Hepatocyte (in vitro differentiated cells): ENCODE measurements at places on chromosomes 16 and 17. TPM values are rescaled to one million over a fixed set of nuclear protein-coding genes. Genes with fewer than 3 reads are reported as not detected.

GRCh38 chr16:49809062-49809461 lies 46.9 kb downstream of the ZNF423 start:
- DNase-seq = no peak

Gene MAP3K14
- 2.3 and 3.0 TPM in 2 replicates for total RNA-seq

Gene CCL13
- 0.32 TPM in 1 of 2 replicates, not detected in the other for total RNA-seq

Gene CDH3
- 73.2 and 77.6 TPM in 2 replicates for total RNA-seq

GRCh38 chr17:38554430-38555350 lies 51.1 kb downstream of the SRCIN1 start:
- DNase-seq = no peak

Gene OTOA
- total RNA-seq = 0.07 TPM in 1 of 2 replicates, not detected in the other

Gene ADAMTS18
- total RNA-seq = 2.7 and 5.5 TPM in 2 replicates

- no peak for DNase-seq
These were observed 462.5 kb upstream of the EEF2KMT start for GRCh38 chr16:5560084-5560483.

Gene HOXB13
- total RNA-seq = 0.13 and 0.20 TPM in 2 replicates

DNA sequence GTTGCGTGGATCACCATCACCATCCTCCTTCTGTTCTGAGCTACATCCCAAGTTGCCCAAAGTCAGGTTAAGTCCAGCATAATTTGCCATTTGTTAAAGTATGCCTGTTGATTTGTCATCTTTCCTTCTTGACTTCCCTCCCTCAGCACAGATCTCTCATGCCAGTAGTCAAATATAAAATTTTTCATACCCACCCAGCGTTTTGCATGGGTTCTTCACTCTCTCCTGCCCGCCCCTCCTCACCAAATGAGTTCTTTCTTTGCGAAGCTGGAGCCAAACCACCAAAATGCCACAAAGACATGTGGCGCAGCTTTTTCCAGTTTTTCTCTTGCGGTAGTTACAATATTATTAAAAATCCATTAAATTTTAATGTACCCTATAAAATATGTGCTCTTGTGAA lies 167.2 kb downstream of the MSI2 start:
- DNase-seq = no peak

GRCh38 chr16:85959686-85960085 lies 60.7 kb downstream of the IRF8 start:
- DNase-seq = peak; percentile 43

Gene TMC5
- 2.9 and 3.1 TPM in 2 replicates for total RNA-seq
